ENCODE measurements at places on chromosomes 11 and 22. TPM values are rescaled to one million over a fixed set of nuclear protein-coding genes. Genes with fewer than 3 reads are reported as not detected.

DNA sequence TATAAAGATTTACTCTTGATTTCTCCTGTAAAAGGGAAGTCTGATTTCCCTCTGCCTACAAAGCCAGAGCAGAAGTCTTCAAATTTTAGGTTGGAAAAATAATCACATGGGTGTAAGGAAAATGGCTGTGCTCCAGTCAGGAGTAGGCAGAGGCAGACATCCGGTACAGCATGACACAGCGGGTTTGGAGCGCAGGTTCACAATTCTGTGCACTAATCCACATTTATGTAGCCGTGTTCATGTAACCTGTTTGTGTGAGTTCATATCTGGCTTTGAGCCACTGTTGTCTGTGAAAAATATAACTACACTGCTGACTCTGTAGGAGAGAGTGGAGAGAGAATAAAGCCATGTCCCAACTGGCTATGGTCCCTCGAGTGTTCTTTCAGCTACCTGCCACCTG, 248.0 kb downstream of the CASP12 start:
- DNase-seq, result no peak

GRCh38 chr11:119319136-119319699, 2.3 kb upstream of the MCAM start:
- peak; percentile 28 for DNase-seq

GRCh38 chr11:35083431-35084238, 55.3 kb upstream of the CD44 start:
- peak; percentile 50 for DNase-seq

DNA sequence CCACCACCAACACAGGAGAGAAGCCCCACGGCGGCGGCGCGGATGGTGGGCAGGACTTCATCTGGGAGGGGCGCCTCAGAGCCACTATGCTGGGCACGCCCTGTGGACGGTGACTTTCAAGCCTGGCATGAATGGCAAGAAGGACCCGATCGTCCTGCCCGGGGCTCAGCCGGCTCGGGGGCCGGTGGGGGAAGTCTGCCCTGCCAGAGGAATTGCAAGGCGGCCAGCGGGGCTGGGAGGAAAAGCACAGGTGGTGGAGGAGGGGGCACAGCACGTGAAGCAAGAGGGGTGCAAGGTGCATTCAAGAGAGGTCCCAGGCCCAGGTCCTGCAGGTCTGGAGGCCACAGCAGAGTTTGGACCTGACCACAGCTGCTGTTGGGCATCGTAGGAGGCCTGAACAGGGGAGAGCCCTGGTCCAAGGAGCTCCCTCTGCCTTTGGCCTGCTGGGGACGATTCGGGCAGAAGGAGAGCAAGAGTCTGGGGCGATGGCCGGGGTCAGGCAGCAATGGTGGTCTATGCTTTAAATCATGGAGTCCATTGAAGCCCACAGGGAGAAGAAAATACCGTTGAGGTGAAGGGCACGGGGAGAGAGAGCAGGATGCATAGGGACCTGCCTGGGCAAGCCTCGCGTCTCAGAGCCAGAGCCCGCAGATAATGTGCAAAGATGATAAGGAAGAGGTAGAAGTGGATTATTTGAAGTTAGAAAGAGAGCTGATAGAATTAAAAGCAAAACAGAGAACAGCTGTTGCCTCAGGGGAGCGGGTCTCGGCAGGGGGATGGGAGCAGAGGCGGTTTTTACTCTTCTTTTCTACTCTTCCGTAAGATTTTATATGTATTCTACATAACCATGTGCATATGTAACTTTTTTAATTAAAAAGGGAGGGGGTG, 82.6 kb upstream of the SHISAL1 start:
- DNase-seq, result no peak

The UPK3A gene
- polyA plus RNA-seq, result not detected

The ST13 gene
- 71.1 TPM for polyA plus RNA-seq

The MS4A2 gene
- polyA plus RNA-seq, result 0.09 TPM

The SLN gene
- polyA plus RNA-seq, result 2,787 TPM

The TRIM51G gene
- not detected for polyA plus RNA-seq

All from right cardiac atrium (tissue), 5 donors.